ENCODE measurements at places on chromosomes 4 and X.

DNA sequence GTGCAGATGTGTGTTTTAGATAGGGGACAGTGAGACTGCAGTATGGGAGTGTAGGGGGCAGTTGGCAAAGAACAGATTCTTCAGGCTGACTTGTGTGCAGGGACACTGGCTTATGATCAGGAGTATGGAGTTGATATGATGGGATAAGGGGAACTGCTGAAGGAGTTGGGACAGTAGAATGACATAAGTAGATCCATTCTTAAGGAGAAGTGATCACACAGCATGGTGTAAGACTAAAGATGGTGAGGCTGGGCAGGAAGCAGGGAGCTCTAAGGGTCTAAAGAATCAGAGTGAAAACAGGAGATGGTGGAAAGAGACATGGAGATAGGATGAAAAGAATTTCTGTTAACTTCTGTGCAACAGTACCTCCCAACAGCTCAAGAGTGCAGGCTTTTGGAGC is 70.7 kb downstream of the REELD1 start:
- DNase-seq, result no peak

GRCh38 chr4:126338548-126338947 is 1023.8 kb downstream of the FAT4 start:
- DNase-seq, result no peak

DNA sequence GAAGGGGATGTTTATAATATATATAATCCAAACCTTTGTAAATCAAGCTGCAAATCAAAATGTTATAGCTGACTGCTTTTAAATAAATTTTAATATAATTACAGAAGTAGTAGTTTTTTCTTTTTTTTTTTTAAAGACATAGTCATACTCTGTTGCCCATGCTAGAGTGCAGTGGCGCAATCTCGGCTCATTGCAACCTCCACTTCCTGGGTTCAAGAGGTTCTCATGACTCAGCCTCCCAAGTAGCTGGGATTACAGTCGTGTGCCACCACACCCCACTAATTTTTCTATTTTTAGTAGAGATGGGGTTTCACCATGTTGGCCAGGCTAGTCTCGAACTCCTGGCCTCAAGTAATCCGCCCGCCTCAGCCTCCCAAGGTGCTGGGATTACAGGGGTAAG is 178.7 kb downstream of the FBXW7 start:
- DNase-seq, result no peak

DNA sequence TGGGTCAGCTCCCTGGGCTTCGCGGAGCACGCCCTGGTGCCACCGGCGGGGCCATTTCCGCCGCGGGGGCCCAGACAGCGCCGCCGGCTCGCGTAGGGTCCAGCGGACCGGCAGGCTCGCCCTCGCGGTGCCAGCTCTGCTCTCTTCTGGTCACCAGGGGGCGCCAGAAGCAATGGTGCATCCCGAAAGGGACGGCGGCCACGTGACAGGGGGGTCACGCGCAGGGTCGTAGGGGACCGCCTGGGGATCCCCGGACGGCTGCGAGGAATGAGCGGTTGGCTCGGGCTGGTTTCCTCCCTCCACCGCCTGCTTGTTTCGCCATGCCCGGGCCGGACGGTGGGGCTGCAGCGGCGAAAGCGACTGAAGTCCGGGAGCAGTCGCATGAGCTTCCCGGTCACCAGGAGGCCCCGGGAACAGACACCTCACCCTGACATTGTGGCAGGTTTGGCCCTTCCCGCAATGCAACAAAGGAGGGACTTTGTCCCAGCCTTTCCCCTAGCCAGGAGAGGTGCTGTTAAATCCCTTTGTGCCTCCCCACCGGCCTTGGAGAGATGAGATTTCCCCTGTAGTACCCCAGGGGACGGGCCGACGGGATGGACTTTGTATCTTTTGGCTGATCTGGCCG is 15.8 kb downstream of the ZCCHC12 start:
- DNase-seq, result no peak

DNA sequence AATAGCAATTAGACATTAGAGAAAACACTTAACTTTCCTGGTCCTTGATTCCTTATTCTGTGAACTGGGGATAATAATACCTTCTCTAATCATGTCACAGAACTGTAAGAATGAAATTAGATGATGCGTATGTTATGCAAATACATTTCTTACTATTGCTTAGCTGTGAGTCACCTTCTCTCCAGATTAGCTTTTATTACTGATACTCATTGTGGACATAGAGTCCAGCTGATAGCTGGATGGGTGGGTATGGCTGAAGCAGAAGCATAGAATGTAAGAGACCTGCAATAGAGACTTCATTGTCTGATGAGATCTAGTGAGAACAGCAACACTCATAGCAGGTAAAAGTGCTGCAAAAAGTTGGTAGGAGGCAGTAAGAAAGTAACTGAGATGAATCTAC is 437.2 kb upstream of the ZFP42 start:
- no peak for DNase-seq

DNA sequence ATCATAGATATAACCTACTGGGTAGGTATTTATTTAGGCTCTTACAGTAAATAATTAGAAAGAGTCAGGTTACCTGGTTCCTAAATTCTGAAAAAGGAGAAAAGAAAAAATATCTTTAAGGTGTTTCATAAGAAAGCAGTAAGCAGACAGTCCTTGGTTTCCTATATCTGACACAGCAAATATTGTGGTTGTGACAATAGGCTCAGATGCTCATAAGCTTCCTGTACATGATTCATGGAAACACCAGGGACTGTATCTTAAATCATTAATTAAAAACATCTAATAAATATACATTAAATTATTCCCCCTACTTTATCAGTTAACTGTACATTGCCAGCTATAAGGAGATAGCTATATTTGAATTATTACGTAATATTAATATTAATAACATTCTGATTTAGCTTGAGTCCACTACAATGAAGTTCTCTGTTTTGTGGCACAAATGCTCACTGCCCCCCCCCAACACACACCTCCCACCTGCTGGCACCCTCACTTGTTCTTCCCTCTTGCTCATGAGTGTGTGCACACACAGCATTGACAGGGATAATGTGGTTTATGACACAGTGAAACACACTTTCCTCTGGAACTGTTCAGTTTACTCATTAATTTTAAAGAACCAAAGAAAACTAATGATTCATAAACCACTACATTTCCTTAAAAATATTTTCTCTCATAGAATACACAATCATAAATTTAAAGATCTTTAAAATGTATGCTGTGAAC is 187.4 kb downstream of the NR3C2 start:
- DNase-seq, result no peak

All from stimulated activated CD4-positive, alpha-beta T cell treated with anti-CD3 and anti-CD28 coated beads, Interleukin-1b, Interleukin-23, amount 100 ng/mL, for 1 hour (primary cell).